CD4-positive, alpha-beta T cell treated with Interleukin-21 for 1 hour (primary cell): ENCODE measurements at places on chromosomes 1 and 21.

DNA sequence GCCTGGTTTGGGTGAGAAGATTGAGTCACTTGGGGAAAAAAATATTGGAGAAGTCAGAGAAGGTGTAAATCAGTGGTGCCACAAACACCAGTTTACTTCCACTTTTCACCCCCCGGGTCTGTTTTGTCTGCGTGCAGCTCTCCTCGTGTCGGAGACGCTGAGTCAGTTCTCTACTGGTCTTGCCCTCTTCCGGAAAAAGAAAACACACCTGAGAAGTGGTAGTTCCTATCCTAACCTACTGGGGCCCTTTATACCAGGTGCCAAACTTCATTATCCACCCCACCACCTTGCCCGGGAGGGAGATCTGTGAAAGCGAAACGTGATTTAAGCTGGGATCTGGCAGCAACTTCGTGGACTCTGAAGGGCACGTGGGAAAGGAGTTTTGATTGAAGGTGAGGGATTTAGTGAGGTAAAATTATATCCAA lies 855 bp upstream of the IVNS1ABP start:
- peak; percentile 86 for DNase-seq

DNA sequence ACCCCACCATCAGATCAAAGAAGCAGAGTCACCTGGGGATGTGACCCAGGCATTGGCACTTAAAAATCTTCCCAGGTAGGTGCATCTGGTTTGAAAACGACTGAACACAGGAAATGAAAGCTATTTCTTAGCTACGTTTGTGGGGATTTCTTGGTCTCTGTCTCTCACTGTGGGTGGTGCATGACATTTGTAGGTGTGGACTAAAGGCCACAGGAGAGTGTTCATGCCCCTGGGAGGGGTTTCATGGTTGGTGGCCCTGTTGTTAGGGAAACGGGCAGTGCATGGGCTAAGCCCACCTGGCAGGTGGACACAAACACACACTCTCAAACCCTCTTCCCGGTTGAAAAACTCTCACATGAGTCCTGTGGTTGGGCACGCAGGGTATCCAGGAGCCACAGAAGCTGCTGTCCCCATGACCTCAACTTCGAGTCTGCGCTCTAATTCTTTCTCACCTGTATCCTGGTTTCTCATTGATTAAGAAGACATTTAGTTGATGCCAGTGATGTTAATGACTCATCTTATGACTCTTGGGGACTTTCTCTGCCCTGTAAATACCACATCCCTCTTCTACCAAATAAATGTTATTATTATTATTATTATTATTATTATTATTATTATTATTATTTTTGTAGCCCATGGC lies 119.4 kb downstream of the MRPS6 start:
- DNase-seq, result peak; percentile 22

- no peak for DNase-seq
Measured at GRCh38 chr1:109250454-109251276, 1.3 kb downstream of the CELSR2 start.

DNA sequence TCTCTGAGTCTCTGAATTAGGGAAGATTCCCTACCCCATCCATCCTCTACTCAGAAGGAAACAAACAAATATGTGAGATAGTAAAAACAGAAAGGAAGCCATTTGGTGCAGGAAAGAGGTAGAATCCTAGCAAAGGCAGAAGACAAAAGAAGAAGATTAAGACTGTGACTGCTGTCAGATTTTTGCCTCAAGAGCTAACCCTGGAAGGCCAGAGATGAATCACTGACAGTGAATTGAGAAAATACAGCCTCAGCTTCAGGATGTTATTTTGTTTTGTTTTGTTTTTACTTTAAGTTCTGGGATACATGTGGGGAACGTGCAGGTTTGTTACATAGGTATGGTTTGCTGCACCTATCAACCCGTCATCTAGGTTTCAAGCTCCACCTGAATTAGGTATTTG lies 31.7 kb downstream of the DSTYK start:
- no peak for DNase-seq

DNA sequence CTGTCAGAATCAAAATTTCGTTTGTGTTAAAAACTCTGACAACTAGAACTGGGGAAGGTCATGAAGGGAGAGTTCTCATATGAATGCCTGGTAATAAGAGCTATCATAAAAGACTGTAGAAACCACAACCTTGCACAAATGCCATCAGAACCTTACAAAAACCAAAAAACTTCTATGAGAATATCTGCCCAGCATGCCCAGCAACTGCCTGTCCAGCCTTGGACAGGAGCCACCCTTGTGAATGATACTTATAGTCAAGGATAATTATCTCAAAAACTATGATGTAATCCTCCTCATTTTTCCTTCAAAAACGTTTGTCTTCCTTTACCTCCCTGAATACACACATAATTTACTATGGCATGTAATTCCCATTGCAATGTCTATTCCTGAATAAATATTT lies 53.4 kb upstream of the C1orf185 start:
- DNase-seq, result no peak

DNA sequence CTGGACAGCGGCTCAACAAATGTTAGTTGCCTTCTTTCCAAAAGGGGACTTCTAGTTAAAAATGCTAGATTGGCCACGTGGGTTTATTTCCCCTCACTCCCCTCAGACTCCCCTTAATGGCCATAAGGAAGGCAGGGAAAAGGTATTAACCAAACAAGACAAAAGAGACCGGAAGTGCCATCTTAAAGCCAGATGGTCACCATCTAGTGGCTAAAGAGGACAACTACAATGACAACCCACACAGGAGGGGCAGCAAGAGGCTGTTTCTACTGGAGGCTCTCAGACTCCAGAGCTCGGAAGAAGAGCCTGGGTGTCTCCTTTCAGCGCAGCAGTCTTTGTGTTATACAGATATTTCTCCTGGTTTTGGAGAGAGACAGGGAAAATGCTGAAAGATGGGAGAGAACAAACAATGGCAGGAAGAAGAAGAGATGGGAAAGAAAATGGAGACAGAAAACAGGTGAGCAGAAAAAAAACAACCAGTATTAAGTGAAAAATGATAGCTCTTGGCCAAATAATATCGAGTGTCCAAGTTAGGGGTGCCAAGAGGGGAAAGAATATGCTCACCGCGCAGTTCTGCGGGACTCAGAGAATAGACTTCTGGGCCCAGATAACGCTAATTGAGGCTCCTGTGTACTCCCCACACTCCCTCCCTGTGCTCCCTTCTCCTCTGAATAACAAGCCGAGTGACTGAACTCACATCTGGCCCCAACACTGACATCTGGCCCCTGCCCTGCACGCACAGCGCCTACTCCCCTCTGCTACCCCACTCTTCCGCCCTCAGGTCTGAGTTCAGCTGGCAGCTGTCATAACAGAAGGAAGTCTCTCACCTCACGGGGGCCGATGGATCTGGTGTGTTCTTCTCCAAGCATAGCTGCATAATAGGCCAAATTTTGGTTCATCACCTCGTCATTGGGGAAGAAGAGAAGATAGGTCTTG lies 9.6 kb downstream of the P3H1 start:
- DNase-seq, result peak; percentile 48

GRCh38 chr1:174884038-174884437 lies 115.7 kb upstream of the CACYBP start:
- DNase-seq, result no peak

- DNase-seq, result no peak
Measured at GRCh38 chr1:29540801-29541357, 304.6 kb downstream of the PTPRU start.

- DNase-seq, result no peak
Measured at GRCh38 chr1:219798283-219799030, 129.9 kb downstream of the SLC30A10 start.

DNA sequence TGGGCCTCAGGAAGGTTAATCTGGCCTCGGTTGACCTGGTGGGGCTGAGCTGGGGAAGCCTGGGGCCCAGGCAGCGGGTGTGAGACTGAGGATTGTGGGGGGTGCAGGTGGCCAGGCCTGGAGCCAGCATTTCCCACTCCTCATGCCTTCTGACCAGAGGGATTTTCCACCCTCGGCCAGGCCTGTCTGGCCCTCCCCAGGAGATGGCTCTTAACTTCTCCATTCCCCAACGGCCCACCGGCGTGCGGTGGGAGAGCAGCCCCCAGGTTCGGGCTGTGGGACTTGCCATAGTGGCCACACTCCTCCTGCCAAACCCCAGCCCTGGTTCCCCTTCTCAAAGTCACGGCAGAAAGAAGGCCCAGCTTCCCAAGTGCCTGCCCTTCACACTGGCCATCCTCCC lies 126.5 kb upstream of the RUNX3 start:
- DNase-seq, result no peak

- no peak for DNase-seq
Measured at GRCh38 chr1:204450461-204451257, 39.0 kb upstream of the PPP1R15B start.

- peak; percentile 50 for DNase-seq
Measured at GRCh38 chr1:206472454-206472853, 2.2 kb downstream of the IKBKE start.
